ENCODE measurements at places on chromosomes 7 and 10.

GRCh38 chr10:91201213-91201996, 19.1 kb upstream of the PCGF5 start:
- DNase-seq, result no peak

DNA sequence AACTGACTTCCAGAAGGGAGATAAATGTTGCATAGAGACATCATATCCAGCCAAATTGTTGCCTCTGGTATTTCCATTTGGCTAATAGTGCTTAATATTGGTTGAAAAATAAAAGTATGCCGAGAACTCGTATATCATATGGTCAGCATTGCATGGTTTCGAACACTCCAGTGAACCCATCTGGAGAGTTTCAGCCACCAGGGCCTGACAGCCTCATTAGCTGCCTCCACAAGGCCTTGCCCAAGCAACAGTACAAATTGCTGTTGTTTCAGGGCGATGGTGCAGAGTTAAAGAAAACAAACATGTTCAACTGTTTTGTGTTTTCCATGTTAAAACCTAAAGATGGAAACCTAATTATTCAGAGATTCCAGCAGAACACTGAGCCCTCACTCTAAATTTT, 28.5 kb downstream of the NRG3 start:
- DNase-seq, result no peak

DNA sequence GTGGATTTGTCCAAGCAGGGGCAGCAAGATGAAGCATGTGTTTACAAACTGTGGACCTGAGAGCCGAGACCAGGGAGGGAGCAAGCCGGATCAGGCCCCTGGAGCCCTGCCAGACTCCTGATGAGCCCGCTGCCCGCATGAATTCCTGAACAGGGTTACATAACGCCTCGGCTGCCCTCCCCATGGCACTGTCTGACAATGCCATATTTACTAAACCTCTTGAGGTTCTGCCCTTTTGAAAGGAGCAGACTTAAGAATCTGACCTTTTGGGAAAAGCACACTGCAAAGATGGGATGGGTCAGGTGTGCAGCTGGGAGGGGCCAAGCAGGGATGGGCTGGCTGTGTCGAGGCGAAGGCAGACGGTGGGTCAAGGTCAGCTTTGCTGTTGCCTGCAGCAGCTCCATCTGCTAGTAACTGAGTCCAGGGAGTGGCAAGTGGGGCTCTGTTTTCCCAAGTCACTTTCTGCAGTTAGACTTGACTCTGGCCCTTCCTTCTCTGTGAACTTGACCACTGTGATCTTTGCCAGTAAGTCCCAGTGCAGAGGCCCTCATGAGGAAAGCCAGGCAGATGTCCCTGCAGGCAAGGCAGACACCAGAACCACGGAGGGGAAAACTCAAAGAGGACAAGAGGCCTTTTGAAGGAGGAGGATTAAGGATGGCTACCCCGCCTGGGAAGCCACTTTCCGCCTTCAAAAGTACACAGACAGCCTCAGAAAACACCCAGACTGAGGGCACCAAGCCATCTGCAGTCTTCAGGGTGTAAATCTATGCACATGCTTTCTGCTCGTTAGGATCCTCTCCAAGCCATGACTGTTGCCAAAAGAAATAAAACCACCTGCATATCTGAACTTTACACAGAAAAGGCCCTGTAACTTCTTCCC, 175.8 kb downstream of the TNS3 start:
- DNase-seq, result no peak

GRCh38 chr7:151804756-151805155, 72.2 kb downstream of the PRKAG2 start:
- no peak for DNase-seq

- DNase-seq, result no peak
These were observed 31.3 kb downstream of the LYZL2 start for GRCh38 chr10:30598105-30598776.

DNA sequence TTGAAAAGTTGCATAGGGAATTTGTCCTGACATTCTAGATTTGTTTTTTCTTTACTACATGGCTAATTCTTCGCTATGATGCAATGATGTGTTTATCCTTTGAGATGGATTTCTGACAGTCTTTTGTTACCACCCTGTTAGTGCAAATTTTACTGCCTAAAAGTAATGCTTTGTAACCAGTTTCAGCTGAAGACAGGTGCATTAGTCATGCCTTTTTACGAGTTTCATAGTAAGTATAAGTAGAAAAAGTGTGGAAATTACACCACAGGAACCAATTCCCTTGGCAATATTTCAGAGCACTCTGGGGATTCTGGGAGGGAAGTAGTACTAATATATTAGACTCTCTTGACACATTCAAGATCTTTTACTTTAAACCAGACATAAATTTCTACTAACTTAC, 257.8 kb upstream of the DKK1 start:
- no peak for DNase-seq
